Activated CD4-positive, alpha-beta T cell treated with anti-CD3 and anti-CD28 coated beads, Interleukin-10, Interleukin-2, amounts not matched to agents 100 ng/mL and 50 ng/mL, durations not matched to agents 16 hours and 8 hours (primary cell): ENCODE measurements at places on chromosomes 5 and 9.

DNA sequence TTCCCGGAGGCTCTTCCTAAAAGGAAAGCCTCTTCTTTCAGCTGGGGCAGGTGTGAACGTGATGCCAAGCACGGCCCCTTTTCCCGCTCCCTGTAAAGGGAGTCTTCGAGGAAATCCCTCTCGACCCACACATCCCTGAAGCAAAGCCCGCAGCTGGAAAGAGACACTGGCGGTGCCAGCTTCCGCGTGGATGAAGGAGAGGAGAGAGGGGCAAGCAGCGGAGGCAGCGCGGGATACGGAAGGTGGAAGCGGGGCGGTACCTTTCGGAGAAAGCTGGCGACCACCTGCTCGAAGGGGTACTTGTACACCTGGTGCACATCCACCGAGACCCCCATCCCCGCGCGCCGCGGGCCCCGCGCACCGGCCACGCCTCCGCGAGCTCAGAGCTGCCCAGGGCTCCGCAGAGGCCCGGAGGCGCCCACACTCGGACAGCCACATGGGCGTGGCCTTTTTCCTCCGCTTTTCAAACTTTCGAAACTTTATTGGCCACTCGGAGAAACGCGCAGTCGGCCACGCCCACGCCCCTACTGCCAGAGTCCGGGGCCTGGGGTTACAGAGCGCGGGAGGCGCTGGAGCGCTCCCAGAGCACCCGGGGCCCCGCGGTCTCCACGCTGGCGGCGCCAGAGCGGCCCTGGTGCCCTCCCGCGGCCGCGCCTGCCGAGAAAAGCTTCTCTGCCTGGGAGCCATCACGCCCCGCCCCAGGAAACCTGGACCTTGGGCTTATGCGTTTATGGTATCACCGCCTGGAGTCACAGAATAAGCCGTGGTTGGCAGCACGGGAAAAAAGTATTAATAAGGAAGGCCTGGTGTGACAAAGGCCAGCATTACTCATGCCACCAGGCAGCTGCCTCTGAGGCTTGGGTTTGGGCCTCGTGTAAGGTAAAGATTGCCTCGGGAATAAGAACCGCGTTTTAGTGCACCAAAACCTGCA lies at the start of gene PRELID2:
Gene PRELID2 (minus strand): TSS at position 426 of the 931 bp plus-strand sequence. CDS start 91 bp downstream, at position 335.
- peak; percentile 77 for DNase-seq

- no peak for DNase-seq
Observed at GRCh38 chr5:132260714-132261551, 3.4 kb downstream of the PDLIM4 start.

DNA sequence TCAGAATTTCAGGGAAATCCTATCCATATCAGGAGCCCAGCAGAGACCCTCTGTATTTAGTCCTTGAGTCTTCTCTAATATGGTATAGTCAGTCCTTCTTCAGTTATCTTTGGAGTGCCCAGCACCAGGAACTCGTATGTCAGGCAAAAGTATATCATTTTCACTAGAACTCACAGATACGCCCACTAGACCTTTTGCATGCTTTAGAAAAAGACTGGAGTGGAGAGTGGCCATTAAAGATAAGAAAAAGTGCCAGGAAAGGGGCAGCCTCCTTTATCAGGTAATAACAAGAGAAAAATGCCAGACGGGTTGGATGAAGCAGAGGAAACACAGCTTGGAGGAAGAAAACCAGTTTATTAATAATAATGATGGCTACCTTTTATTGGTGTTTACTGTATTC lies 63.5 kb downstream of the GPR21 start:
- DNase-seq: no peak

DNA sequence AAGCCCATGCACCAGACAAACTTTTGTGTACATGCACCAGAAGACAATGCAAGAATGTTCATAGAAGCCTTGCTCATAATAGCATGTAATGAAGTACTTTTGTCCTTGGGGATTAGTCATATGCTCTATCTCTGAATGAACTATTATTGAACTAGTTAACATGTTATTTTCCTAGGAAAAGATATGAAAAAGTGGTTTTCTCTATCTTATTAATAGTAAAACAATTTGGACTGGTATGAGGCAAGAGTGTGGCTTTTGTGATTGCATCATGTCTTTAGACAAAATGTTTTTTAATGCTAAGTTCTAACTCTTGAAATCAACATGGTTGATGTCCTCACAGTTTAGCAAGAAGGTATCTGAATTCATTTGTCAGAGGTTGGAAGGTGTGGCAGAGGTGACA lies 55.7 kb upstream of the SPDL1 start:
- DNase-seq: no peak

GRCh38 chr5:52994266-52994665 lies 5.1 kb downstream of the ITGA2 start:
- DNase-seq: no peak

- DNase-seq: no peak
Observed at GRCh38 chr9:79013715-79014610, 557.8 kb upstream of the TLE4 start.

DNA sequence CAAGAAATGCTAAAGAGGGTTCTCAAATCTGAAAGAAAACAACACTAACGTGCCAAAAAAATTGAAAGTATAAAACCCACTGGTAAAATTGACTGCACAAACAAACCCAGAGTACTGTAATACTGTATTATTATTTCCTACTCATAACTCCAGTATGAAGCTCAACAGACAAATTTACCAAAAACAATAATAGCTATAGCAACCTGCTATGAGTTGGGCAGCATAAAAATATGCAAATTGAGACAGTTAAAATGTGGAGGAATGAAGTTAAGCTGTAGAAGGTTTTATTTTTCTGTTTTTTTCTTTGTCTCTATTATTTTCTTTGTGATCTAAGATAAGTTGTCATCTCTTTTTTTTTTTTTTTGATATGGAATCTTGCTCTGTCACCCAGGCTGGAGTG lies 15.7 kb downstream of the KIF4B start:
- no peak for DNase-seq

DNA sequence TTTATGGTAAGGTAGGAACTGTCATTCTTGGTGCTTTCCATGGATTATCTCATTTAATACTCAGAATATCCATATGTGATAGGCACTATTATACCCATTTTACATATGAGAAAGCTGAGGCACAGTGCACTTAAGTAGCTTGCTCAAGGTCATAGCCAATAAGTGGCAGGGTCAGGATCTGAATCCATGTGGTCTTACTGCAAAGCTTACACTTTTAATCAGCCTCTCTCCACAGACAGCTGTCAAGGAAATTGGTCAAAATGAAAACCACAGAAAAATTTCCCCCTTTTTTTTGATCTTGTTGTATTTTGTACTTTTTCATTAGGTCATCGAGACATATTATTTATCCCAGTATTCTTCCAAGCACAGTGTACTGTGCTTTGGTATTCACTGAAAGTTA lies 78.5 kb downstream of the ERCC6L2 start:
- peak; percentile 55 for DNase-seq

DNA sequence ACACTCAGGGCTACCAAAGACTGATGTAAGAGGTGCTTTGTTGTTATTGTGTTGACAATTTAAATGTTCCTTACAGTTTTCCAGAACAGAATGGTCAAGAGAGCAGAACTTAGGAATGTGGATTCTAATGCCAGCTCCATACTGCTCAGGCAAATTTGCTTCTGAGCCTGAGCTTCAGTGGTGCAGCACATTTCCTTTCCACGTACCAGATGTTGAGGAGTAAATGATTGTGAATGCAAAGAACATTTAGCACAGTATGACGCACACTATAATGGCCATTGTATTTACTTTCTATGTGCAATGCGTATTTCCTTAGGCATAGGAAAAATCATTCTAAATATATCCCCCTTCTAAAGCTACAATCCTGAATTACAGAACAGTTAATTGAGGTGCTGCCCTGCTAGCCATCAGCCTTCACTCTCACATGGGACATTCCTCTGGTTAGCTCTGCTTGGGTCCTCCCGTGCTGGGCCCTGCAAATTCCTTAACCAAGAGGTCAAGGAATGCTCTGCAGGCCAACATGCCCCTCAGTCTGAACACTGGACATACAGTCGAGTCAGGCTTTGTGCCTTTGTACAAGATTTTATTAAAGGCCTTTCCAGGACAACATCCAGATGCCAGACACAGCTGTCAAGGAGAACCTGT lies 21.1 kb upstream of the TMEM174 start:
- DNase-seq: no peak

DNA sequence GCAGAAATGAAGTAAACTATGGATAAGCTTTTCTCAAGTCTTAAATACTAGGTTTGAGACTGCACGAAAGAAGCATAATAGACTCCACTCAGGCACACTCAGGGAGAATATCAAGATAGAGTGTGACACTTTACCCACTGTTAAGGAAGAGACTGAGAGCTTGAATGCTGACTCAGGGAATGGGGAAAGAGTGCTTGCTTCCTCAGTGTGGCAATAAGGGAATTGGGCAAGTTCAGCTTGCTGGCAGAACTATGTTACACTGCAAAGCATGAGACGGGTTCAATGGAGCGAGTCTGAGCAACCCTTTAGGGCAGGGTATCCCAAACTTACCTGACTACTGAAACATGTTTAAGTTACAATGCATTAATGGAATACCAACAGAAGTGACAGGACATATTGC lies 237.7 kb upstream of the MEF2C start:
- DNase-seq: no peak

- DNase-seq: no peak
Observed at GRCh38 chr5:173919443-173919842, 31.3 kb downstream of the CPEB4 start.
